Mesenteric fat pad (tissue), 1 donor: ENCODE measurements at places on chromosomes 2 and 18.

DNA sequence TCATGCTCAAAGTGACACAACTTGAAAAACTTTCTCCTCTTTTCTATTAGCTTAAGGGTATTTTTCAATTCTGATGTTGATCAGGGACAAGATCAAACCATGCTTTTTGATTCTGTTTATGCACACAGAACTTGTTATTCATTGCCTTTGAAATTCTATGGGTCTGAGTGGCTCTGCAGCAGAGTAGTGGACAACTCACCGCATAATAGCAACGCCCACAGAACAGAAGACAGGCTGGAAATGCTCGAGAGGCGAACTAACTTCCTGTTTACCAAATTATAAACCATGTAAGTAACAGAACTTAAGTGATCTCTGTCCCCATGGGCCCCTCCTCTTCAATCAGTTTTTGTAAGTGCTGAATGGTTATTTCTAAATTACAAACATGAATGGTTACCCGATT is 131.2 kb downstream of the CBLN2 start:
- DNase-seq = no peak

GRCh38 chr2:240166761-240167587 is 26.5 kb upstream of the OTOS start:
- DNase-seq = no peak

GRCh38 chr2:141490886-141491285 is 639.9 kb downstream of the LRP1B start:
- no peak for DNase-seq

DNA sequence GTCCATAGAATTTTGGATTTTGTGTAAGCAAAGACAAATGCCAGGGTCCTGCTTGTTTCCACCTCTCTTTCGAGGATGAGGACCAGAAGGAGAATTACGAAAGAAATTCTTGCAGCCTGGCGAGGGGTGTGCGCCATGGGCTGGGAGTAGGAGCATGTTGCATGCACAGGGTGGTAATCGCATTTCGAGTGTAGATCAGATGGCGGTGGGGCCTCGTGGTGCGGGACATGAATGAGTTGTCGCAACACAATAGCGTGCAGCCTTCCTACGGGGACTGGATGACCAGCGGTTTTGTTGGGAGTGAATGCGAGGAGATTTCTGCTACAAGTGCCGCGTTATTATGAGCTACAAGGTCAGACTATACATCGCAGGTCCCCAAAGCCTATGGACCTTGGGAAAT is 4.2 kb upstream of the EN1 start:
- no peak for DNase-seq

DNA sequence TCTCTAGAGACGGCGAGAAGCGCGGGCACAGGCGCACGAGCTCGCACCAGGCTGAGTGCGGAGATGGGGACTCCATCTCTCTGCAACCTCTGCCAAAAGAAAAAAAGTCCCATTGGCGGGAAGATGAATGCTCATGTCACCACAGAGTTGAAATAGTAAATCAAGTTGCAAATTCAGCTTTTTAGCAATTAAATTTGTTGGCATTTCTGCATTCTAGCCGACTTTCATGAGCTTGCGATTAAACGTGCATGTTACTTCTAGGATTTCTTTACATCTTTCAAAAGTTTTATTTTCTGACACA is 588 bp downstream of the CHAC2 start:
- no peak for DNase-seq

DNA sequence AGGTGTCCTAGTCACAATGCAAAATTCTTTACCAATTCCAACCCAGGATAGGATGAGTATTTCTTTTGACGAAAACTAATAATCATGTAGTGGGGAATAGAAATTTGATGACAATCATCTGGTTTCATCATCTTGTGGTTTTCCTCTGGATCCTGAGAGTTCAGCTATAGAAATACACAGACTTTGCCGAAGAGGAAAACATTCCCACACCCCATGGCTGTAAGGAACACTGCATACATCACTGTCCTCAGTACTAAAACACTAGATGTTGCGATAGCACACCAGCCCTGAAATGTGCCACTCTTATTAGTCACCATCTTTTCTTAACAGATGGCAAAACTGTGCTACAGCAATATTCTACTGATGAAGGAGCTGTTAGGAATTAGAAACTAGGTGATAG is 29.4 kb downstream of the CERKL start:
- no peak for DNase-seq

GRCh38 chr2:73285159-73285739 is 971 bp upstream of the FBXO41 start:
- no peak for DNase-seq

GRCh38 chr18:70390371-70391090 is 101.7 kb downstream of the SOCS6 start:
- no peak for DNase-seq

- no peak for DNase-seq
These were observed 182.8 kb upstream of the RAB12 start for GRCh38 chr18:8426401-8426800.

DNA sequence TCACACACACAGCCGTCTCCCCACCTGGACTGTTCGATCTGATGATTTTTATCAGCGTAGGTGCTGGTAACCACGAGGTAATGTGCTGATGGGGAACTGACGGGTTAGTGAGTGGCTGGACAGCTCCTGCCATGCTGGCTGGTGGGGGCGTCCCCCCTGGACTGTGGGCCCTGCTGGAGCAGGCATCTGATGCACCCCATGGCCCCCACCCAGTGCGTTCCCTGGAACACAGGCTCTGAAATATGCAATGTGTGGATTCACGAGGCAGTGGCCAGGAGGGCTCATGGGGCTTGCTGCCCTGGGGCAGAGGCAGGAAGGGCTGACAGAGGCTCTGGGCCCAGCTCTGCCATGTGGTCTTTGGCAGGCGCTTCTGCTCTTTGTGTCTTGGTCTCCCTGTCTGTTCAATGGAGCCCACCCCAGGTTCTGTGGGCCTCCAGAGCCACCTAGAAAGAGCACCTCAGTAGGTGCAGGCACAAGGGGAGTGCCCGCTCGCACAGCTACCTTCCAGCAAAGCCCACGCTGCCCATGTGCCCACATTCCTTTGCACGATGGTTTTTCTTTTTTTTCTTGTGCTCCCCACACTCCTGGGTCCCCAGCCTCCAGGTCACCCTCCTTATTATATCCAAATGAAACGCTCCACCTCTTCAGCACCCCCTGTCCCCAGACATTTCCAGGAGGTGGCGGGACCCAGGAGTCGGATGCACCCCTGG is 10.3 kb upstream of the PXDN start:
- DNase-seq = peak; percentile 73

DNA sequence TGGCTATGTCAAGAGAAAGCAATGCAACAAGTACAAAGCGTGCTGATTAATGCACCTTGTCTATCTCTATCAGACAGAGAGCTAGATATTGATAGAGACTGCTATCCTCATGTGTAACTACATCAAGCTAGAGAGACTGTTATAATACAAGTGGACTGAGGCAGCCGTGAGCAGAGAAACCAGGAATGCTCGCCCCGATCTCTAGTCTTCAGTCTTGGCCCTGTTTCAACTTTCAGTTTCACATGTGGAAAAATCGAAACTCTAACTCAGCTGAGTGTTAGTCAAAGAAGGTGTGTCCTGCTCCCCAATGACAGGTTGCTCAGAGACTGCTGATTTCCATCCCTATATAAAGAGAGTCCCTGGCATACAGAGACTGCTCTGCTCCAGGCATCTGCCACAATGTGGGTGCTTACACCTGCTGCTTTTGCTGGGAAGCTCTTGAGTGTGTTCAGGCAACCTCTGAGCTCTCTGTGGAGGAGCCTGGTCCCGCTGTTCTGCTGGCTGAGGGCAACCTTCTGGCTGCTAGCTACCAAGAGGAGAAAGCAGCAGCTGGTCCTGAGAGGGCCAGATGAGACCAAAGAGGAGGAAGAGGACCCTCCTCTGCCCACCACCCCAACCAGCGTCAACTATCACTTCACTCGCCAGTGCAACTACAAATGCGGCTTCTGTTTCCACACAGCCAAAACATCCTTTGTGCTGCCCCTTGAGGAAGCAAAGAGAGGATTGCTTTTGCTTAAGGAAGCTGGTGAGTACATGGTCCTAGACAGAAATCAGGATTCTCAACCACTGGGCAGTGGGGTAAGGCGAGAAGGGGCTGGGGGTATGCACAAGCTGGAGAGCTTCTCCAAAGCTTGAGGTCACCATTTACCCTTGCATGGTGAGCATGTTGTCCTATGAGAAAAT is at the start of gene RSAD2:
TSS of gene RSAD2 (plus strand) at position 376 of the 903 bp plus-strand sequence. CDS start at position 400, 24 bp downstream.
- no peak for DNase-seq

DNA sequence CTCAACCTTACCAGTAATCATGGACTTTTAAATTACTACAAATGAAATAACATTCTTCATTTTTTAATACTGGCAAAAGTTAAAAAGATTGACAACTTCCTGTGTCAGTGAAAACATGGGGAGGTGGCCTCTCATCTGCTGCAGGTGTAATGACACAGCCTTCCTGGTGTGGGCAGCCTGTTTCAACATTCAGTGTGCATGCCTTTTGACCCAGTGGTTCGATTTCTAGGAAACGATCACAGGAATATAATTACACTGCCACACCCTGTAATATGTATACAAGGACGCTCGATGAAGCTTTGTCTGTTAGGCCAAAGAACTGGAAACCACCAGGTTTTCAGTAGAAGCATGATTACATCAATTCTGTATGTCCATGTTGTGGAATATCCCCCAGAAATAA is 68.7 kb downstream of the MTHFD2 start:
- DNase-seq = no peak

- no peak for DNase-seq
These were observed 35.8 kb upstream of the CACNB4 start for GRCh38 chr2:152134488-152135280.

GRCh38 chr2:215828528-215829184 is 184.7 kb downstream of the MREG start:
- no peak for DNase-seq

DNA sequence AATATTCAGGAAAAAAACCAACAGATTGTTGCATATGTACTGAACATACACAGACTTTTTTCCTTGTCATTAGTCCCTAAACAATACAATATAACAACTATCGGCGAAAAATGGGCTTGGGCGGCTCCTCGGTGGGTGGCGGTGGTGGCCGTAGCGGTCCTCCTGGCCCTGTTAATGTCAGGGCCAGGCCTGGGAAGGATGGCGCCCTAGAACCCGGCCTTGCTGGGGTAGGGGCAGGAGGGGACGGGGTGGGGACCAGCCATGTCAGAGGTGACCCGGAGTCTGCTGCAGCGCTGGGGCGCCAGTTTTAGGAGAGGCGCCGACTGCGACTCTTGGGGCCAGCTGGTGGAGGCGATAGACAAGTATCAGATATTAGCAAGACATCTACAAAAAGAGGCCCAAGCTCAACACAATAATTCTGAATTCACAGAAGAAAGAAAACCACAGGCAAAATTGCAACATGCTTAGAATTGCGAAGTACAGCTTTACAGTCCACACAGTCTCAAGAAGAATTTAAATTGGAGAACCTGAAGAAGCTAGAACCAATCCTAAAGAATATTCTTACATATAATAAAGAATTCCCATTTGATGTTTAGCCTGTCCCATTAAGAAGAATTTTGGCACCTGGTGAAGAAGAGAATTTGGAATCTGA is 36.5 kb downstream of the ROCK2 start:
- no peak for DNase-seq

- DNase-seq = no peak
These were observed 26.4 kb upstream of the CYTIP start for GRCh38 chr2:157470321-157470720.

DNA sequence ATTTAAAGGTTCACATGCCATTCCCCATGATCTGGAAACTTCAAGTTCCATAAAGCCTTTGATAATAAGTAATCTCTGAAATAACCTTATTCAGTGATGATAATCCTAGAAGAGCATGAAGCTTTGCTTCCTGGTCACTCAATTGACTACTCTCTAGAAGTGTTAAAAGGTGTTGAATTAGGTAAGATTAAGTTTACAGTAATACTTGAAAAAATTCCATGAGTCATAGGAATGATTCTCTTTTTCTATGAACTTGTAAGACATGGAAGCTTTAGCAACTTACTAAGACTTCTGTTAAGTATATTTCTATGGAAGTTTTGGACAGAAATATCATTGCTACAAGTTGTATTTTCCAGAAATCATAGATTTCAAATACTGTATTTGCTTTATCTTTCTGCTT is 100.6 kb downstream of the MYO1B start:
- no peak for DNase-seq

DNA sequence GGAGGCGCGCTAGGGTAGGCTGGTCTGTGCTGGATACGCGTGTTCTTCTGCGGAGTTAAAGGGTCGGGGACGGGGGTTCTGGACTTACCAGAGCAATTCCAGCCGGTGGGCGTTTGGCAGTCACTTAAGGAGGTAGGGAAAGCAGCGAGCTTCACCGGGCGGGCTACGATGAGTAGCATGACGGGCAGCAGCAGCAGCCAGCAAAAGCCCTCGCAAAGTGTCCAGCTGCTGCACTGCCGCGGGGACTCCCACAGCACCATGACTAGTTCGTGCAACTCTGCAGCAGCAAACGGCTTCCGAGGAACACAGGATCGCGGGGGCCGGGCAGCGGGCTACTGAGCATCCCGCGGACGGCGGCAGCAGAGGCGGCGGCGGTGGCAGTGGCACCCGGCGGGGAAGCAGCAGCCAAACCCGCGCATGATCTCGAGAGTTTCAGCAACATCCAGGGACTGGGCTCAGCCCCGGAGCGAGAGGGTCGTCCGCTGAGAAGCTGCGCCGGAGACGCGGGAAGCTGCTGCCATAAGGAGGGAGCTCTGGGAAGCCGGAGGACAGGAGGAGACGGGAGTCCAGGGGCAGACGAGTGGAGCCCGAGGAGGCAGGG is 368 bp downstream of the TMEFF2 start:
- DNase-seq = peak; percentile 87

GRCh38 chr2:191253476-191253875 is 8.3 kb downstream of the MYO1B start:
- no peak for DNase-seq

GRCh38 chr2:16013359-16013911 is 73.1 kb downstream of the MYCN start:
- DNase-seq = no peak

GRCh38 chr2:119240311-119241204 is 16.9 kb downstream of the STEAP3 start:
- DNase-seq = no peak

DNA sequence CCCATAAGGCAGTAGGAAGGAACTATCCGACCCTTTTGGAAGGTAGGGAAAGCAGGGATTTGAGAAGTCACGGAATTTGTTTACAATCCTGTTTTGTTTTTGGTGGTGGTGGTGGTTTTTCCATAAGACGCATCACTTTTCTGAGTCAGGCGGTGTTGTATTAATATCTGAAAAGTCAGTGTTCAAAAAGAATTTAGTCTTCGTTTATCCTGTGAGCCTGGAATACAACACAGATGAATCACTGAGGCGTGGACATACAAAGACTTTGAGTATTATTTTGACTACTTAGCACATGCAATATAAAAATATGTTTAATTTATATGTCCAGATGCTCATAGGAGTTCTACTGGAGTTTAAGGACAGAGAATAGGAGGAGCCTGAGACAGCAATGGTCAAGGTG is 785 bp downstream of the ZNF892 start:
- DNase-seq = no peak
